SK-N-SH treated with all-trans-retinoic acid at 6 μM for 48 hours (cell line): ENCODE measurements at places on chromosomes 4 and X.

GRCh38 chr4:176099314-176099713 is 33.7 kb downstream of the WDR17 start:
- ATAC-seq = no peak

DNA sequence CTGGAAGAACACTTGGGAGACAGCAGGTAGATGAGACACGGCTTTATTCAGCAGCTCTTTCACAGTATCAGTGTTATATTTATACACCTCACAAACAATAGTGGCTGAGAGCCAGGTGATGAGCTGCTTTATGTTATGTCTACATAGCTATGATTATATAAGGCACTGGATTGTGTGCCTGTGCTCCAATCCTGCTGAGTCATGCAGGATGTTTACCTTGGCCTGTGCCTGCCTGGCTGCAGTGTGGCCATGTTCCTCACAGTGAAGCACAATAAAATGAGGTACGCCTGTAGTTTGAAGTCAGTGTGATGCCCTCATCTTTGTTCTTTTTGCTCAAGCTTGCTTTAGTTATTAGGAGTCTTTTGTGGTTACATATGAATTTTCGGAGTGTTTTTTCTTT is 31.3 kb downstream of the CXCL13 start:
- ATAC-seq = peak; percentile 95

DNA sequence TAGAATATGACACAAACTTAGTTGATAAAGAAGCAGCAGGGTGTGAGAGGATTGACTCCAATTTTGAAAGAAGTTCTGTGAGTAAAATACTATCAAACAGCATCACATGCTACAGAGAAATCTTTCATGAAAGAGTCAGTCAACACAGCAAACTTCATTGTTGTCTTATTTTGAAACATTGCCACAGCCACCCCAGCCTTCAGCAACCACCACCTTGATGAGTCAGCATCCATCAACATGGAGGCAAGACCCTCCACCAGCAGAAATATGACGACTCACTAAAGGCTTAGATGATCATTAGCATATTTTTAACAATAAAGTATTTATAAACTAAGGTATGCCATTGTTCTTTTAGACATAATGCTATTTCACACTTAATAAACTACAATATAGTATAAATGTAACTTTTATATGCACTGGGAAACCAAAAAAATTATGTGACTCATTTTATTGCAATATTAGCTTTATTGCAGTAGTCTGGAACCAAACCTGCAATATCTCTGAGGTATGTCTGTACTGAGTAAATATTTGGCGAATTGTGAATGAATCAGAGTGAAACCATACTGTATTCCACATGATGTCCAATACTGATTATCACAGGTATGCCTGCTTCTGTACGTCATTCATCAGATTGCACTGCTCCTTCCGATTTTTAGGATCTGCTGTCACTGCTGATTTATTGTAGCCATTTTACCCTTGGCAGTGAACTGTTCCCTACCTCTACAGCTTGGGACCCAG is 11.6 kb downstream of the FRMPD4 start:
- no peak for ATAC-seq

GRCh38 chr4:67712000-67712625 is 11.2 kb upstream of the UBA6 start:
- no peak for ATAC-seq

- ATAC-seq = no peak
These were observed 6.1 kb downstream of the UBQLN2 start for GRCh38 chrX:56569378-56570057.
